ENCODE measurements at places on chromosomes 12 and 14. TPM values are rescaled to one million over a fixed set of nuclear protein-coding genes. Genes with fewer than 3 reads are reported as not detected.

The STYK1 gene
- total RNA-seq: 53.3 TPM

The IGF1 gene
- 1.6 TPM for total RNA-seq

- H3K27ac ChIP-seq: no peak overlapping the region
- H3K4me1 ChIP-seq: no peaks in the 10 kb centered on the region
- no peak overlapping the region for H3K4me3 ChIP-seq
- DNase-seq: no peak
- no peaks in the 10 kb centered on the region for H3K36me3 ChIP-seq
Observed at GRCh38 chr12:24012528-24012927, 63.1 kb upstream of the SOX5 start.

DNA sequence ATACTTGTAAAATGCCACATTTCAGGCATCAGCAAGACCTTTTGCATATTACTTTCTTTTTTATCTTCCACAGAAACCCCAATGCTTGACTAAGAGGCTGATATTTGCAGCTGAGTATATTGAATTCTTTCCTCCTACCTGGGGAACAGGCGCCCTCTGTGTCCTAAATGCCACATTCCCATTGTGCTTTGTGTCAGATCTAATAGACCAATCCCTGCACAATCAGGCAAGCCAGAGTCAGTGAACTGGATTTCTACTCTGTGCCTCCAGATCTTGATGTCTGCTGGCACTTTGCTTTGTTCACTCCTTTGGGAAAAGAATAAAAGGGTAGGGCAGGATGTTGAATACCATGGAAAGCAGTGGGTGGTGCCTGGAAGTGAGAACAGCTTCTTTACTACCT lies 22.4 kb upstream of the TAS2R42 start:
- H3K4me3 ChIP-seq: no peak overlapping the region
- no peaks in the 10 kb centered on the region for H3K36me3 ChIP-seq
- DNase-seq: no peak
- no peak overlapping the region for H3K27ac ChIP-seq
- H3K27me3 ChIP-seq: no peaks in the 10 kb centered on the region
- H3K4me1 ChIP-seq: no peaks in the 10 kb centered on the region

DNA sequence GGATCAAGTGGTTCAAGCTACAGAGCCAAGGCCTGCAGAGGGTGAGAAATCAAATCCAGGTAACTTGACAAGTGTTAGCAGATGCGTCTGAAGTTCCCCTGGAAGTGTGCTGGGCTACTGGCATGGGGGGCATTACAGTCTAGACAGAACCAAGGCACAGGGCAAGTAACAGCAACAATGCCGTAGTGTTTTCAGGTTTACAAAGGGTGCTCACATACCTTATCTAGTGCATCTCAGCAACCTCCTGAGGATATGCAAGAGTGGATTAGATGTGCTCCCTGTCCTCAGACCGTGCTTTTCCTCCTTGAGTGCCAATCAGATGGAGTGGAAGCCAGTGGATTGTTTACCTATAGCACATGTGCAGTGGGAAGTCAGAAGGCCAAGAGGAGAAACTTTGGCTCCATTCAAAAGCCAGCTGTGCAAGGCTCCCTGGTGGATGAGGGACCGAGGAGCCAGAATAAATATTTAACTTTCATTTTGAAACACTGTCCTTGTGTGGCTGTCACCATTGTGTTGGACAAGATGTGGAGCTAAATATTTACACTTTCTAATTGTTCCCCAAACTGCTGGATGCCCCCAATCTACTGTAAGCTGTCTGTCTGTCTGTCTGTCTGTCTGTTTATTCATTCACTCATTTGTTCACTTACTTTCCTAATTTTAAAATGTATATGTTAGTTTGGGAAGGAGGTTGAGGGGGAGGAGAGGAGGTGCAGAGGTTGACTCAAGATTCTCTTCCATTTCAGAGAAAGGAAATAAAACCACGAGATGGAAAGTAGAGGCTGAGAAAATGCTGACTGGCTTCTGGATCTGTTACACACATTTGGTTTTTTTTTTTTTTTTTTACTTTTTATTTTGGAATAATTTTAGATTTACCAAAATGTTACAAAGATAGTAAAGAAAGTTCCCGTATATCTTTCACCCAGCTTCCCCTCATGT lies 184.0 kb upstream of the PARP11 start:
- H3K4me3 ChIP-seq: no peak overlapping the region
- H3K4me1 ChIP-seq: no peaks in the 10 kb centered on the region

GRCh38 chr12:112347581-112347982 lies 34.6 kb downstream of the HECTD4 start:
- no peak overlapping the region for H3K27ac ChIP-seq
- no peak for DNase-seq
- no peak overlapping the region for H3K4me3 ChIP-seq
- H3K36me3 ChIP-seq: no peaks in the 10 kb centered on the region
- H3K27me3 ChIP-seq: no peaks in the 10 kb centered on the region

DNA sequence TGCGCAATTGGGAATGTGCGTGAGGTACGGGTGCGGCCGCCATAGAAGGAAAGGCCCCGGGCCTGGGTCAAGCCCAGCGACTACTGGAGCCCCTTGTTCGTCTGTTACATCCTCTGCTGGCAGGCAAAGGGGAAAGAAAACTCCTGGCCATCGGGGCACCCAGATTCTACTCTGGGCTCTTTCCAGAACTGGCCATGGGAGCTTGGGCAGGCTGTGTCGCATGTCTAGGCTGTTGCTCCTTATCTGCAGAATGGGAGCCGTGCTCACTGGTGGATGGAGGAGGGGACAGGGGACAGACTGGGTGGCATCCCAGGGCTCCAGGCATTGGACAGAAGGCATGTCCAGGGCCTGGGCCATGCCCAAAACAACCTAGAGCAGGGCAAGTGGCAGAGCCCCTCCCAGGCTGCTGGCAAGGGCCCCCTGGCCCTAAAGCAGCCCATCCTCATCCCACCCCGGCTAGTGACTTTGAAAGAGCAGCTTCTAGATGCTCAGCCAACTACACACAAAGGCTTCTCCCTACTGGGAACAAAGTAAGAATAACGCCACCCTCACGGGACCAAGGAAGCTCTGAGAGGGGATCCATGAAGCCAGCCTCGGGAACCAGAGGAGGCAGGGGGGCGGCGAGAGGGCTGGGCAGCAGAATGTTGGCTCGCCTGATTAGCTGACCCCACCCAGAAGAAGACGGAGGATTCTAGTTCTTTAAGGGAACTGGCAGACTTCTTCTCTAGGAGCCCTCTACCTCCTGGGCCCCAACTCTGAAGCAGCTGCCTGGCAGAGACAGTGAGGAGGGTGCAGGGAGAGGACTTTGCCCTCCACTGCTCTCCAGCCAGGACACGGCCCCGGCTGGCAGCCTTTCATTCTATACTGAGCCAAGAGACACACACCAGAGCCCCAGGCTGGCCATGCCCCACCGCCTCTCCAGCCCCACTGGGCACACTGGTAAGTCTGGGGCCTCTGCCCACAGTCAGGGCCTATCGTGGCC lies 96.8 kb downstream of the SINHCAF start:
- H3K4me3 ChIP-seq: no peak overlapping the region
- H3K4me1 ChIP-seq: no peaks in the 10 kb centered on the region
- H3K27me3 ChIP-seq: no peaks in the 10 kb centered on the region

DNA sequence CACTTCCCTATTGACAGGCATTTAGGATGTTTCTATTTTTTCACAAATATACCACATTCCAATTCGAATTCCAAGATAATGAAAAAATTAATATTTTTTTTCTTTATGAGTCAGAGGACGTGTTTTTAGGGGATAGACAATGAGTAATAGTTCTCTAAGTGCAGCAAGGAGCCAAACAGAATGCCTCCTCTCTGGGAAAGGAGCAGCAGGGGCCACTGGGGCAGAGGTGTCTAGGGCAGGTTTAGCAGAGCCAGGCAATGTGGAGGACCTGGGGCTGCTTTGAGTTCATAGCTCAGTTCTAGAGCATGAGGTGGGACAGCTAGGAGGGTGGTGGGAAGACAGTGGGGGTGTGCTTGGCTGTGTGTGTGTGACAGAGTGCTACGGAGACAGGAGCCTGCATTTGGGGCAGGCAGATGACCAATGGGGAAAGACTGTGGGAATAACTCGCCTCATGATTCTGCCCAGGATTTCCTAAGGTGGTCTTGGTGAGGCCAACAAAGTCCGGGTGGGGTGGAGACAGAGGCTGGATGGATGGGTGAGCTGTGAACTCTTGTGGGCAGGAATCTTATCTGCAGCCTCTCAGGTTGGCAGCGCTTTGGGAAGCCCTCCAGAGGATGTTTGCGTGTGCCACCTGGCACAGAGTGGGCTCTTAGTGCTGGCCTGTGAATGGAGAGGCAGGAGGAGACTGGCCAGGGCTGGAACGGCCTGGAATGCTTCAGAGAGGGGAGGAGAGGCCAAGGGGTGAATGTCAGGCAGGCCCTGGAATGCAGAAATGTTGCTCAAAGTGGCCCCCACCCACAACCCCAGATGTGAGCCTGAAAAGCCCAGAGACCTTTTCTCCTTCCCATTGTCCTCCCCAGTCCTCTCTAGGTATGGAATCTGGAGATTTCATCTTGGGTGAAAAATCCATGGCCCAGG lies 2.4 kb upstream of the KRT7 start:
- H3K4me1 ChIP-seq: peaks cover 10% of the 10 kb centered on the region
- H3K27ac ChIP-seq: no peak overlapping the region
- DNase-seq: no peak
- H3K4me3 ChIP-seq: no peak overlapping the region

DNA sequence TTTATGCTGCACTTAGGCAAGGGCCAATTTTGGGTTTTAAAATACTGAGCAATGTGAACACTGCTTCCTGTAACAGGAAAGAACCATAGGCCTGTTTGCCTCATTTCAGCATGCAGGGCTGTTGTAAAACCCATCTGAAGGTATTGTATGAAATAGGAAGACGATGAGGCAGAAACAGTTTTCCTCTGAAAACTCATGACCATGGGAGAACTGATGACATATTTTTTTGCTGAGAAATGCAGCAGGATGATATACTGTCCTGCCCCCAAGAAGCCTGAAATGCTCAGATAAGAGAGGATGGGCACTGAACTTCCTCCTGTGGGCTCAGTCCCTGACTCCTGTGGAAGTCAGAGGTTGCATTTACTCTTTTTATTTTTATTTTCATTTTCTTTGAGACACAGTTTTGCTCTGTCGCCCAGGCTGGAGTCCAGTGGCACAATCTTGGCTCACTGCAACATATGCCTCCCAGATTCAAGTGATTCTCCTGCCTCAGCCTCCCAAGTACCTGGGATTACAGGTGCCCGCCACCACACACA lies 17.4 kb downstream of the PYGL start:
- no peak overlapping the region for H3K4me3 ChIP-seq
- DNase-seq: peak; percentile 7
- H3K27ac ChIP-seq: no peak overlapping the region

- no peak overlapping the region for H3K27ac ChIP-seq
- H3K4me3 ChIP-seq: no peak overlapping the region
- no peaks in the 10 kb centered on the region for H3K4me1 ChIP-seq
- DNase-seq: no peak
Observed at GRCh38 chr12:66803930-66804329, 125.1 kb upstream of the GRIP1 start.

GRCh38 chr12:20018406-20018805 lies 349.9 kb upstream of the PDE3A start:
- H3K36me3 ChIP-seq: no peaks in the 10 kb centered on the region
- H3K27ac ChIP-seq: no peak overlapping the region
- no peaks in the 10 kb centered on the region for H3K4me1 ChIP-seq
- peak; percentile 34 for DNase-seq
- H3K4me3 ChIP-seq: no peak overlapping the region
- no peaks in the 10 kb centered on the region for H3K27me3 ChIP-seq

DNA sequence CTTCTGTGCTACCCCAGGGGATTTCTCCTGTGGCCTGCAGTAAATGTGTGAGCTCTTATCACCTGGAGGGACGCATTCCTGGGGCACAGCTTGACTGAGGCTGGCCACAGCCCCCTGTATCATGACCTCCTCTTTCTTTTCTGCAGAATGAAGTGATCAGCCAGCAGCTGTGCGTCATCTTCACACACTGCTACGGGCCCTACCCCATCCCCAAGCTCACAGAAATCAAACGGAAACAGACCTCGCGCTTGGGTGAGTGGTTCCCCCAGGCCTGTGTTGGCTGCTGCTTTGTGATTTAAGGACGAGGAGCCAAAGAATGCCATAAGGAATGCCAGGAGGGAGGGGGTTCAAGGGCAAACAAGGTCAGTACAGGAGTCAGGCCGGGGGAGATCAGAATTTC lies 50.5 kb upstream of the PWP1 start:
- H3K4me3 ChIP-seq: no peak overlapping the region
- no peak for DNase-seq
- H3K36me3 ChIP-seq: no peaks in the 10 kb centered on the region

DNA sequence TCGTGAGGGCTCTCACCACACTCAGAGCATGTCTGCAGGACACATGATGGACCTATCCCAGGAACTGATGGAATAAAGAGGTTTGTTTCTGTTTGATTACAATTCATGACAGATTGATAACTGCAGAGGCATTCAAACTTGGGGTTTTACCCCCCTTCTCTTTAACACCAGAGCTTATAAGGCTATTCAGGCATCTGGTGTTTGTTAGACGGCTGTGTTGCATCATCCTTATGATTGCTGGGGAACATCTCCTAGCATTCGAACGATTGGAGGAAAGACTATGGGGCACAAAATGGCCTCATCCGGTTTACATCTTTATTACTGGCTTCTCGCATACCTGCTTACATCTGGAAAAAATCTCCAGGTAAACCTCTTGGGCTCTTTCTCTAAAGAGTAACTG lies 191.8 kb downstream of the MSRB3 start:
- no peak overlapping the region for H3K4me3 ChIP-seq
- H3K36me3 ChIP-seq: no peaks in the 10 kb centered on the region
- DNase-seq: no peak
- no peaks in the 10 kb centered on the region for H3K4me1 ChIP-seq
- no peaks in the 10 kb centered on the region for H3K27me3 ChIP-seq
- no peak overlapping the region for H3K27ac ChIP-seq

GRCh38 chr12:40248585-40249297 lies 23.9 kb downstream of the LRRK2 start:
- H3K36me3 ChIP-seq: no peaks in the 10 kb centered on the region
- H3K4me1 ChIP-seq: no peaks in the 10 kb centered on the region
- no peak for DNase-seq
- H3K27me3 ChIP-seq: no peaks in the 10 kb centered on the region

GRCh38 chr12:51244269-51244668 lies 5.6 kb downstream of the DAZAP2 start:
- H3K36me3 ChIP-seq: peaks cover 19% of the 10 kb centered on the region
- no peak overlapping the region for H3K4me3 ChIP-seq
- H3K4me1 ChIP-seq: peaks cover 11% of the 10 kb centered on the region

- H3K4me3 ChIP-seq: no peak overlapping the region
- no peak for DNase-seq
- H3K36me3 ChIP-seq: no peaks in the 10 kb centered on the region
- no peaks in the 10 kb centered on the region for H3K27me3 ChIP-seq
- H3K4me1 ChIP-seq: no peaks in the 10 kb centered on the region
Observed at GRCh38 chr12:131047789-131048610, 94.3 kb downstream of the ADGRD1 start.

GRCh38 chr14:59116984-59117415 lies 71.5 kb upstream of the DAAM1 start:
- H3K4me1 ChIP-seq: no peaks in the 10 kb centered on the region
- DNase-seq: peak; percentile 55
- H3K27me3 ChIP-seq: no peaks in the 10 kb centered on the region
- H3K27ac ChIP-seq: no peak overlapping the region
- no peaks in the 10 kb centered on the region for H3K36me3 ChIP-seq
- no peak overlapping the region for H3K4me3 ChIP-seq

All from colonic mucosa (tissue), 4 donors.